ENCODE measurements at places on chromosomes 7 and 10.

DNA sequence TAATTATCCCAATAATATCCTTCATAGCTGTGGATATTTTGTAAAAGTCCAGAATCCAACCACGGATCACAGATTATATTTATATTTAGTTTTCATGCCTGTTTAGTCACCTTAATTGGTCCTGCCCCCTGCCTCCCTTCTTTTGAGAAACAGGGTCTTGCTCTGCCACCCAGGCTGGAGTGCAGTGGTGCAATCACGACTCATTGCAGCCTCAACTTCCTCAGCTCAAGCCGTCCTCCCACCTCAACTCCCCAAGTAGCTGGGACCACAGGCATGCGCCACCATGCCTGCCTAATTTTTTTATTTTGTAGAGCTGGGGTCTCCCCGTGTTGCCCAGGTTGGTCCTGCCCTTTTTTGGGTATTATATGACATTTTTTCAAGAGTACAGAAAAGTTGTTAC lies 129.4 kb downstream of the KAT6B start:
- DNase-seq, result no peak

- peak; percentile 6 for DNase-seq
These were observed at the start of gene THSD7A for GRCh38 chr7:11831736-11832495. TSS of gene THSD7A (minus strand) at chr7:11832198. CDS start at chr7:11831946, 252 bp downstream.

DNA sequence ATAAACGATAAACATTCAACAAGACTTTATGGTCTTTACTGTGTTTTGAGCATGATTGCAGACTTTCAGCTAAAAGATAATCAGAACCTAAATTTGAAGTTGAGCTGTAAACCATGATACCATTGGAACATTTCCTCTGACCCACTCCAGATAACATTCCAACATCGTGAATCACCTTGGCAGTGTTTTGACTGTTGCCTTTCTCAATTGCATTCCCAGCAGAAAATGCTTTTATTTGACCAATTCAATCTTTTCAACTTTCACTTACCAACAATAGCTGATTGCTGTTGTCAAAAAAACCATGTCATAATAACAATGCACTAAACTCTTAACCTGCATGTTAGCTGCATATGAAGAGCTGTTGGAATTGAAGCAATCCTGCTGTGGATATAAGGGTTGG lies 165.5 kb downstream of the MDFIC start:
- no peak for DNase-seq

GRCh38 chr7:157684157-157684908 lies 347.5 kb downstream of the DNAJB6 start:
- peak; percentile 17 for DNase-seq

DNA sequence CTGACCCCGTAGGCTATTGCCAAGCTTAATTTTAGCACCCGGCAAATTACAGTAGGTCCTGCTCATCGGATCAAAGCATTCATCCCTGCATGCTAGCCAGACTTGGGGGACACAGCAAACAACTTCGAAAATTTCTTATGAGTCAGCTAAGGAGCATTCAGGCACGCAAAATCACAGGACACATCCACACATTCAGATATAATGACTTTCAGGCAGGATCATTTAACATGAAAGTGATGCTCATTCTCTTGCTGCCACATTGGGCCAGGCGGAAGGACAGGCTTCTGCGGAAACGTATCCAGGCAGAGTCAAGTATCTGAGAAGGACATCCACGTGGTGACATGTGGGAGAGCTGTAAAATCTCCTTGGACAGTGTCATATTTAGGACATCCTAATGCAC lies 474.0 kb upstream of the NRP1 start:
- DNase-seq, result no peak

- DNase-seq, result no peak
These were observed 138.3 kb downstream of the DOCK4 start for GRCh38 chr7:112067632-112068540.

GRCh38 chr10:78889536-78890063 lies 179.2 kb upstream of the ZMIZ1 start:
- DNase-seq, result no peak

Measured in CD8-positive, alpha-beta memory T cell (primary cell).